ENCODE measurements at places on chromosomes 7 and 10.

DNA sequence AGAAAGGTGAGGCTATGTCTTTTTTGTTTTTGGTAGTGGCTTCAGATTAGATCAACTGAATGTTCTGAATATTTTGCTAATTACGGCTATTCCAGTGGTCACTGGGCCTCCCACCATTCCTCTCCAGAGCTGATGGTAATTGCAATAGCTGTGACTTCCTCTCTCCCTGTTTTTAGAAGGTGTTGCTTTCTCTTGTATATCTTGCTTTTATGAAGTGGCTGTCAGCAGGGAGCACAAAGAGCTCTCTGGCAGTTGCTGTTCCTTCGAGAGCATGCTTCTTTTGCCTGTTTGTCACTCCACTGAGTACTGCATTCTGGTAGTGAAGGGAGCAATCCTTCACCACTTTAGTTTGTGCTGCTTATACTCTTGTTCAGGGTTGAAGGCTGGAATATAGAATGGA is 133.3 kb downstream of the EXOC4 start:
- no peak for DNase-seq

DNA sequence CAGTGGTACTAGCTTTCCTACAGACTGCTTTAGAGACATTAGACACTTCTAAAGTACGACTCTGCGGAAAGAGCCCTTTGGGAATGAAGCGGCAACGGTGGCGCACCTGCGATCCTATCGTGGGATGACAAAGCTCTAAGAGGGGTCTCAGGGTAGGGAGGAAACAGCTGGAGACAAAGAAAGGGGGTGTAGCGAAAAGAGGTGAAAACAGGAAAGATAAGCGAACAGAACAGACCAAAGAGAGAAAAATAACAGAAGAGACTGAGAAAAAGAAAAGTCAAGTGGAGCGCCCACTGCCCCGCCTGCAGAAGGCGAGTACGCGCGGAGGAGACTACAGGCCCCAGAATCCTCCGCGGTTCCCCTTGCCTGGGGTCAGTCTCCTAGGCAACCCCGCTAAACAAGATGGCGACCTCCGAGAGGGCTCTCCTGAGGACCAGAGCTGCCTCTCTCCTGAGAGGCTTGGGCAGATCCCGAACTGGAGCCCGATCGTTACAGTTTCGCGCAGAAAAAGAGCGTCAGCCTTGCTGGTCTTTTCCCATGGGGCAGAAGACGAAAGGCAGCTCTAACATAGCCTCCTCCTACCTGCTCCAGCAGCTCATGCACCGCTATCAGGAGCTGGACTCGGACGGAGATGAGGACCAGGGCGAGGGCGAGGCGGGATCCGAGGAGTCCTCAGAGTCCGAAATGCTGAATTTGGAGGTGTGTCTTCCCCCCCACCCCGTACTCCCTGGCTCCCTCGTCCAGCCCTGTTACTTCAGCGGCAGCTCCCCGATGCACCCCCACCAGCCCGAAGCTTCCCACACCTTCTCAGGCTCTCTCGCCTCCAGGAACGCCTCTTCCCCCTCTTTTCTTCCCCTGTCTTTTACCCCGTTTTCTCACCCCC is at the start of gene LRGUK:
TSS of gene LRGUK (plus strand) at position 375 of the 883 bp plus-strand sequence. CDS start at position 403, 28 bp downstream.
- peak; percentile 21 for DNase-seq

DNA sequence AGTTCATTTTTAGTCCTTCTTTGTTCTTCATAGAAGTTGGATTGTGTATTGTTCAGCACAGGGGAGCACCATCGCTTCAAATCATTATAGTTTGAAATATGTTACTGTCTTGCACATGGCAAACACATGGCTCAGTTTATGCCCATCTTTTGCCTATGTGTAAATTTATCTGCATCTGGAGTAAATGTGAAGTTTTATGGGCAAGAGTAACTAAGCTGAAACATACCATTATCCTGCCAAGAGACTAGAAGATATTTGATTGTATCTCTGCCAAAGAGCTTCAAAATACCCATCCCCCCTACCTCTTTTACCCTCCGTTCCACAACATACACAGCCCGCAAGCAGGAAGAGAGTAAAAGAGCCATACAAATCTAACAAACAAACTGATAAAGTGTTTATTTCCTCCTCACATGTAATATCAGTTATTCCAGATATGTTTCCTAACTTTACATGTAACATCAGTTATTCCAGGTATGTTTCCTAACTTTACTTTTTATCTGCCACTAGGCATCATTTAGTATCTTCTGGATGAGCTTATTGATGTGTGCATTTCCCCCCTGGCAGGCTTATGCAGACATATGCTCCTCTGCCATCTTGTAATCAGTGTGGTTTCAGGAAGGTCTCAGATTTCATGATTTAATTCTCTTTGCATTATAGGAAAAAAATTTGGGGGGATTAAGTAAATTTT is 127.7 kb downstream of the SRI start:
- DNase-seq, result peak; percentile 84

GRCh38 chr10:52644373-52645186 is 128.0 kb downstream of the MBL2 start:
- DNase-seq, result no peak

DNA sequence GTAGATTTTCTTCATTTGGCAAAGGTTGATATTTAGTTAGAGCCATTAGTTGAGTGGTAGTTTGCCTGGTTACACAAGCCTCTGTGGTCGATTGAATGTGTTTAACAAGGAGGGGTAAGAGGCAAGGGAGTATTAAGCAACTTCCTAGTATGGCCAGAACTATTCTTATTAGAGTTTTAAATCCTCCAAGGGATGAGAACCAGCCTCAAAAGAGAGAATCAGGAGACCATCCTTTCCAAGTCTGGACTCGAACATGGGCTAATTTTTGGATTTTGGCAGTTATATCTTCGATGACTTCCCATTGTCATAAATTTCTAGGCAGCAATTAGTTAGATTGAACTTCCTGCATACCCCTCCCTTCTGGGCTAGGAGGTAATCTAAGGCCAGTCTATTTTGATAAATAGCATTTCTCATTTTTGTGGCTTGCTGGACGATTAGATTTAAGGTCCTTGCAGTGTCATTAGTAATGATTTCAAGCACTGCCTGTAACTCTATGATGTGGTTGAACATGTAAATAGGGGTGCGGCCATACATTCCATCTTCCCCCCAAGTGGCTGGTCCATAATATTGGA is 219.5 kb upstream of the KCND2 start:
- DNase-seq, result no peak

DNA sequence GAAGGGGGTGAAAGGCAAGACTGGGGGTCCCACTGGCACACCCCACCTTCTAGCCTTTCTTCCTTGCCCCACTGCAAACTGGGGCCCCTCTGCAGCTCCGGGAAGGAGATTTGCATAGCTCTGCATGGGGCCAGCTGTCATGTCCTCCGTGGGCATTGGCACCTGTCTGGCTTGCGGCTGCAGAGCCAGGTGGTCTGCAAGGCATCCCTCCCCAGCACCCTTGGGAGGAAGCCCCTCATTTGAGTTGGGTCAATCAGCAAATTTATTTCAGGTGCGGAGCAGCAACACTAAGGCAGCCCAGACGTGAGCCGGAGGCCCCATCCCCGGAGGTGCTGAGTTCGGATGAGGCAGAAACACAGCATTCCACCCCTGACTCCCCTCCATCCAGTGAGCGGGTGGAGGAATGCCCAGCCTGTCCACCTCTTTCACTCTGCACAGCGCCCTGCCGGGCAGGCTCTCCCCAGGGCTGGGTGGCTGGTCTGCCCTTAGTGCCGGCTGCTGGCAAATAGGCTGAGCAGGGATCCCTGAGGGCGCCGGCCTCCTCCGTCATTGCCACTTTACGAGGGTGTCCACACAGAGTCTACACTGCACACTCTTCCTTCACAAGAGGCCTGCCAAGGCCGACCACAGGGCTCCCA is 143.2 kb downstream of the TCERG1L start:
- DNase-seq, result no peak

DNA sequence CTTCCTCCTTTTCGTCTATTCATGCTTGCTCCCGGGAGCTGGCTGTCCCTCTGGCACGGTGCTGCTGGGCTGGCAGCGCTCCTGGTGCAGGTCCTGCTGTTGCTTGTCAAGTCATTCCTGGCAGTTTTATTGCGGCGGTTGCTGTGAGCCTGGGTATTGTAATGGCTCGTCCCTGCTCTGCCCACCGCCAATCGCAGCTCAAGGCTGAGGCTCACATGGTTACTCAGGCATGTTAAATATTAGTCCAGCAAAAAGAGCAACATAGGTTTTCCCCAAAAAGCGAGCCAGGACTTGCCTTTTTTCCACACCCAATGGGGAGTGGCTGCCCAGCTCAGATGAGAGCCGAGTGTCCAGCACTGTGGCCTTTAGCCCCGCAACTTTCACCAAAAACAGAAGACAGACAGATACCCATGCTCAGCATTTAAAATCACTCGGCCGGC is 492.9 kb upstream of the FOXK1 start:
- DNase-seq, result peak; percentile 15

DNA sequence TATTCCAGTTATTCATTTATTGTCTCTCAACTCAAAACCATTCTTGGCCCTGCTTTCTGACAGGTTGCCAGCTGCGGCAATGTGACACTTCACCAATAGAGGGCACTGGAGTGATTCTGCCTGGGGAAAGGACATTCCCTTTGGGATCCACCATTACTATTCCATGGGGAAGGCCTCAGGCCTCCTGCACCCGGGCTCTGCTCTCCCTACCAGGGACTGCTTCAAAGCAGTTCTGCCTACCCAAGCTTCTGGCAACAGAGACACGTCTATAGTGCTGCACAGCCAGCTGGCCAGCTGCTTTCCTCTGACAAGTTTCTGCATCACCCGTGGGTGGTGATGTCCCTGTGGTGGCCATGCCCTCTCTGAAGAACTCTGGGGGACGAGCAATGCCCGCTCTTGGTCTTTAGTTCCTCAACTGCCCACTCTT is 163.8 kb downstream of the ELMO1 start:
- peak; percentile 6 for DNase-seq

GRCh38 chr7:141410353-141411000 is 140.7 kb upstream of the AGK start:
- DNase-seq, result no peak

- no peak for DNase-seq
Measured at GRCh38 chr7:84669177-84669732, 474.7 kb upstream of the SEMA3A start.

DNA sequence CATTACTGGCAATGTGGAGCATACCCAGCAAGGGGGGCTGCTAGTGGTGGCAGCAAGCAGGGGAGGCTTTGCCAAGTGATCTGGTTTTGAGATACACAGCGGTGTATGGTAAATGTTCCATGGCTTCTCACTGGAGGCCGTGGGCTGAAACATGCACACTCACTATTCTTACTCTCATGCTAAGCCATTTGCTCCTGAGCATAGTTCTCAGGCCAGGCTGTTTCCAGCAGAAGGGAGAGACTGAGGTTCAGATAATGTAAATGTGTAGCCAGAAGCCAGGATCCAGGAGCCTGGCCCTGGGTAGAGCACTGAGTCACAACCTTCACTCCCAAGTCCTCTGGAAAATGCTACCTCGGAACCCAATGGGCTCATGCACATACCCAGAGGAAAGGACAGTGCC is 757.9 kb downstream of the GRID1 start:
- no peak for DNase-seq

- no peak for DNase-seq
Measured at GRCh38 chr10:84039957-84040356, 99.4 kb upstream of the GHITM start.

- DNase-seq, result no peak
Measured at GRCh38 chr7:149743476-149744255, 29.7 kb downstream of the ZNF467 start.

- DNase-seq, result no peak
Measured at GRCh38 chr10:43224321-43224720, 42.5 kb downstream of the RASGEF1A start.

DNA sequence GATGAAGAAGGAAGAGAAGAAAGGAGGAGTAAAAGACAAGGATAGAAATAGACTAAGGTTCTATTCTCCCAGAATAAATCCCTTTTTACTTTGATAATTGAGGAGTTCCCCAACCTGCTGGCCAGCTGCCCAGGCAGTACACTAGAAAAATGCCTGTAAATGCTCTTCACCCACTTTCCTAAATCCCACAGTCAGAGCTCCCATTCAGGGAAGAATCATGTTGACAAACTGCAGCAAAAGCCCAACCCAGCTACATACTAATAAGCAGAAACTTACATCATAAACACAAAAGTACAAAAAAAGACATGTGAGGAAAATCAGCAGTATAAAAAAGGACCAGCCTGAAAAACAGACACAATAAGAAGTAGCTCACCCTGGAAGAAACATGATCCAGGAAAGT is 15.8 kb upstream of the KDM7A start:
- DNase-seq, result no peak

DNA sequence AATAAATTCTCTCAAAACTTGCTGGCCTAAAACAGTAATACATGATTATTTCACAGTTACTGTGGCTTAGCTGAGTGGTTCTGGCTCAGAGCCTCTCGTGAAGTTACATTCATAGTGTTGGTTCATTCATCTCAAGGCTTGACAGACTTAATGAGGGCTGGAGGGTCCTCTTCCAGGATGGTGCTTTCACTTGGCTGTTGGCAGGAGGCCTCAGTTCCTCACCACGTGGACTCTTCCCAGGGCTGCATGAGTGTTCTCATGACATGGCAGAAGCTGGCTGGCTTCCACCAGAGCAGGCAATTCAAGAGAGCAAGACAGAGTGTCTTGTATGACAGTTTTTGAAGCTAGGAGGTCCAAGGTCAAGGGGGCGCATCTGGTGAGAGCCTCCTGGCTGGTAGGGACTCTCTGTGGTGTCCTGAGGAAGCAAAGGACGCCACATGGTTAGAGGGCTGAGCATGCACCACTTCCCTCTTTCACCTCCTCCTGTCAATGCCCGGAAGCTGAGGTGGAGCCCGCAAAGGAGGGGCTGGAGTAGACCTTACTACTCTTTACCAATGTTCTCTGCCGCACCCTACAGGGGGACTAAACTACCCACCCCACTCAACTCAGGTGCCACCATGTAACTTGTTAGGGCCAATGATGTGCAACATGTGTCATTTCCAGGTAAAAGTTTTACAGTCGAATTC is 58.2 kb upstream of the YAE1 start:
- DNase-seq, result peak; percentile 52
